ENCODE measurements at places on chromosomes 5 and 9. TPM values are rescaled to one million over a fixed set of nuclear protein-coding genes. Genes with fewer than 3 reads are reported as not detected.

- no peak for DNase-seq
Measured at GRCh38 chr5:90015584-90016018, 394.0 kb downstream of the CETN3 start.

GRCh38 chr5:176667637-176668036 is 20.4 kb downstream of the TSPAN17 start:
- DNase-seq = no peak

DNA sequence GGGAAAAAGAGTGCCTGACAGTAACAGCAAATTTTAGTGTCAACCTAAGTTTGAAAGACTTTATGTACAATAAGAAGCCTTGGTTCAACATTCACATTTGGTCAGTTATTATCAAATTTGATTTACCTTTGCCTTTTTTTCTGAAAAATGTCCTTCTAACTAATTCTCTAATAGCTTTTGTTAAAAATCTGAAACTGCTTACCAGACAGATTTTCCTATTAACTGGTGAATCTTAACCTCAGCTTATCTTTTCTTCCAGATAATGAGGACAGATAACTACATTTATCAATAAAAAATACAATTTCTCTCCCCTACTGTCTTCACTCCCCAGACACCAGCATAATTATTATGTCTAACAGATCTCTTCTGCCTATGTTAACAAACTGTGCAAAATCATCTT is 988.5 kb downstream of the CDH18 start:
- DNase-seq = no peak

DNA sequence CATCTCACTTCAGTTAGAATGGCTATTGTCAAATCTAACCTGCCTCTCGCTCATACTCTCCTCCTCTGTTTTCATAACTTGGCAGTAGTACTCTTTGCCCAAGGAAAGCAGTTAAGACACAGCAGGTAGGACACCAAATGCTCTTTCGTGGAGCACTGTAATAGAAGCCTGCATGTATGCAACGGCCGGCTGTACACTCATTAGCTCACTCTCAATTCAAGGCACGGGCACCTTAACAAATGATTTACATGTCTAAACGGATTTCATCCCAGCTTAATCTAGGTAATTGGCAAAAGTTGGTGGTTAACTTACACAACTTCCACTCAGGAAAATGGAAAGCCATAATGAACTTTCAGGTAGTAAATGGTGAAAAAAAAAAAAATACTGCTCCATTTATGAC is 14.9 kb downstream of the DEPDC1B start:
- no peak for DNase-seq

DNA sequence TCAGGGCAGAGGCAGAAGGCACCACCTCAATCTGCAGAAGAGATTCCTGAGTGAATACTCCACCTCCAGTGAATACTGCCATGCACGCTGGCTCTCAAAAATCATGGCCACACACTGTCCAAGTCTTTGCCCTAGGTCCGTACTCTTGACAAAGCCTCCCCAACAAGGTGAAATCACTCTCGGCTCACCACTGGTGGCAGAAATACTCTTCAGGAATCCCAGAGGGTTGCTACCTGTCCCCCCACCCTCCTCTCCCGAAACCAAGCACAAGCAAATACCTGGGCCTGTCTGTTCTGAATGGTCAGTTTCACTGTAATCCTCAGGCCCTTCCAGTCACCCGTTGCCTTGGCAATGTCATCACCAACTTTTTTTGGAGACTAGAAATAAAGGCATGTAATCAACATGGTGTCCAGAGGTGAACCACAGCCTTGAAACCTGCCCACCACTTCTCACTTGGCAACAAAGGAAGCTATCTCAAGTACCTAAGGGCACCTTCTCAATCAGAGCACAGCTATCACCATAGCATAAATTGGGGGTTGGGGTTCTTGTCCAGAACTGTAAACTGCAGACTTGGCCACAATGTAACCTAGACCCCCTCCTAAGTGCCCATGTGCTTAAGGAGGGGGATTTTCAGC is 1.8 kb downstream of the RPL12 start:
- no peak for DNase-seq

GRCh38 chr9:121123816-121124535 is 49.2 kb downstream of the CNTRL start:
- DNase-seq = no peak

DNA sequence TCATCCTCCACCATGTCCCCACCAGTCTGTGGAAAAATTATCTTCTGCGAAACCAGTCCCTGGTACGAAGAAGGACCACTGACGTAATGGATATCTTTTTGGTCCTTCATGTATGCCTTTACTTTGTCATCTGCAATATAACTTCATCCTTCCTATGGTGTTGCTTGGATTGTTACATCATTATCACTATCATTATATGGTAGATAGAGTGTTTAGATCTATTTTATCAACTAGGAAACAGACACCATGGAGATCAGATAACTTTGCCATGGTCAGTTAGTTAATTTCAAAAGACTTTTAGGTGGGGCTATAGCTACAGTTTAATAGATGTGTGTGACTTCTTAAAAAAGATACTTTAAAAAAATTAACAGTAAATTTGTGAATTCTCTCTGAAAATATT is 23.8 kb upstream of the CAMLG start:
- DNase-seq = no peak

DNA sequence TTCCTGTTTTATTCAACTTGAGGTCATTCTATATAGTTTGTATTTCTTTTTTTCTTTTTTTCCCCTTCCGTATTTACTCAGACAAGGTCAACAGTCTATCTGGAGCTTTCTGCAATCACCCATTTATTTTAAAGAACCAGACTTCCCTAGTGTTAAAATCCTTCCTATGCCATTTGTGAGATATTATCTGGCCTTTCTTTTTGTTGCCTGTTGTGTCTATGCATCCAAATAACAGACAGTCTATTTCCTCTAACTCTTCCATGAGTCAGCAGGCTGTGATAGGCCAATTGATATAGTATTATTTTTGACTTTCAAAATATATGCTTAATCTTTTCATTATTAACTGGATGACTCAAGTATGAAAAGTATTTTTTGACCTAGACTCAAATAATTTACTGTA is 291.2 kb upstream of the PTPRD start:
- no peak for DNase-seq

DNA sequence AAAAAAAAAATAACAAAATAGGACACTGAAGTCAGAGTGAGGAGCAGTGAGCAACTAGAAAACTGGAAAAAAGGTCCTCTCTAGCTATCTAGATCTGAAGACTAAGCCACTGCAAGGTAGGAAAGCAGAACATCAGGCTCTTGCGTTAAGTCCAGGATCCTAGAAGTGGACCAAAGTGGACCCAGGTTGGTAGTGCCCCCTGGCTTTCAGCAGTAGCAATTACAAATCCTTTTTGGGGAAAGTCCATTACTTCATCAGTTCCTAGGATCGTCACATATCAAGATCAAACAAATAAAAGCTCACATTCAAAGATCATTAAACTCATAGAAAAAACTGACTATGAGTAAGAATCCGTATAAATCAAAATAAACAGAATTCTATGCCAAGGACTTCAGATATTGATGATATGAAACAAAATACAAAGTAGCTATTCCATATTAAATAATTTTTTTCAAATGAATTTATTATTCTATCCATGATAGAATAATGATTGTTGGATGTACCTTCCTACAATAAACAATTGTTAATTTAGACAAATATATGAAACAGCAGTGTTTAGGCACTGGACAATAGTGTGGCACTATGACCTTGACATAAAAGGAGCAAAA is 6.5 kb upstream of the RICTOR start:
- peak; percentile 56 for DNase-seq

DNA sequence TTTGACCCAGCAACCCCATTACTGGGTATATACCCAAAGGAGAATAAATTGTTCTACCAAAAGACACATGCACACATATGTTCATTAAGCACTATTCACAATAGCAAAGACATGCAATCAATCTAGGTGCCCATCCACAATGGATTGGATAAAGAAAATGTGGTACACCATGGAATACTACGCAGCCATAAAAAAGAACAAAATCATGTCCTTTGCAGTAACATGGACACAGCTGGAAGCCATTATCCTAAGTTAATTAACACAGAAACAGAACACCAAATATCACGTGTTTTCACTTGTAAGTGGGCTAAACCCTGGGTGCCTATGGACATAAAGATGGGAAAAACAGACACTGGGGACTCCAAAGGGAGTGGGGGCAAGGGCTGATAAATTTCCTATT is 46.6 kb downstream of the KLHL3 start:
- no peak for DNase-seq

RNF183 gene
- not detected for total RNA-seq

TMOD1 gene
- total RNA-seq = 1.9 TPM

PCDHB16 gene
- 0.32 TPM for total RNA-seq
